ENCODE measurements at places on chromosomes 11 and 22.

DNA sequence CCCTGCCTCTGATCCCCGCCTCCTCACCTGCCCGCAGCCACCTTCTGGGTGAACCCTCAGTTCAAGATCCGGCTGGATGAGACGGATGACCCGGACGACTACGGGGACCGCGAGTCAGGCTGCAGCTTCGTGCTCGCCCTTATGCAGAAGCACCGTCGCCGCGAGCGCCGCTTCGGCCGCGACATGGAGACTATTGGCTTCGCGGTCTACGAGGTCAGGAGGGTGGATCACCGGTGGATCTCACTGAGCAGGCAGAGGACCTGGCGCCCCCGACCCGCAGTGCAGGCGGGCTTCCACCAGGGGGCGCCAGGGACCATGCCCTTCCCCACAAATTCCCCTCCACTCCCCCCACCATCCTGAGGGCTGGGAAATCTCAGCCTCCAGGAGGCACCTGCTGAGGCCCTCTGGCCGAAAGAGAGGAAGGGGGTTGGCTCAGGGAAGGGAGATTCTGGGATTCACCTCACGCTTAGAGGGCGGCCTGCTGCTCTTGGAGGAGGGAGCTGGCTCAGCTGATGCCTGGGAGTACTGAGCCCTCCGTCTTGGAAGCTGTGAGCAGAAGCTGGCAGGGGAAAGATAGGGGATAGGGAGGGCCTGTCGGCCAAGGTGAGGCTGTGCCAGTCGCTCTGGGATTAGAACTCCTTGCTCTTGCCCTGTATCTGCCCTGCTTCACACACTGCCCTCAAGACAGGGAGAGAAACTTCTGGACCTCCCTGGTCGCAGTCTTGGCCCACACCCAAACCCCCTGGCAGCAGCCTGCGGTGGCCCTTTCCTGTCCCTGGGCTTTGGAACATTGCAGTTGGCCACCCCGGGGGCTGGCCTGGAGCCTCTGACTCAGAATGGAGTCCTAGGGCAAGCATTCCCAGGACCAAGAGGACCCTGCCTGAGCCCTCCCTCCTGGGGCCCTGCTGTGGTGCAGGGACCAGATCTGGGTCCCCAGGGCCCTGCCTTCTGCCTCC, 23.2 kb downstream of the CAPN1 start:
- no peak for DNase-seq

DNA sequence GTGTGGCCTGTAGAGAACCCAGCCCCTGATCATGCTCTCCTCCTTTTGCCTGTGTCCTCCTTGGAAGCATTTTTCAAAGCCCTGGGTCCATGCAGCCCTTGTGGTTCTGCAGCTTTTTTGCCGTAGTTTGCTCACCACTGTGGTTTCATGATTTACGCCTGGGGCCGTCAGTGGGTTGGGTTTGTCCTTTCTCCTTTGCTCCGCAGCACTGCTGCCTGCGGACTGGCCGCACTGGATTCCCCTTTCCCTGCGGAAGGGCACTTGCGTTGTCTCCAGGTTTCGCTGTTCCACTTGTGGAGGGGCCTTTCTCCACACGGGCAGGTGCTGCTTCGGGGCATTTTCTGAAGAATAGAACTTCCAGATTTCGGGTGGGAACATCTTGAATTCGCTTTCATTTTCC, 1260.9 kb downstream of the BRD1 start:
- DNase-seq = no peak

- no peak for DNase-seq
These were observed 24.9 kb upstream of the EMSY start for GRCh38 chr11:76419896-76420295.

GRCh38 chr11:77372726-77373125, 71.2 kb upstream of the GDPD4 start:
- DNase-seq = no peak

All from activated CD8-positive, alpha-beta memory T cell treated with anti-CD3 and anti-CD28 coated beads for 1 hour (primary cell).